ENCODE measurements at places on chromosomes 3 and 15.

- no peak overlapping the region for H3K4me3 ChIP-seq
- no peak overlapping the region for H3K27ac ChIP-seq
- H3K36me3 ChIP-seq = no peaks in the 10 kb centered on the region
- no peak for DNase-seq
These were observed 70.4 kb downstream of the THBS1 start for GRCh38 chr15:39651295-39651694.

GRCh38 chr3:127774647-127775046, 47.7 kb downstream of the MGLL start:
- peaks cover 3% of the 10 kb centered on the region for H3K36me3 ChIP-seq
- DNase-seq = no peak
- H3K27me3 ChIP-seq = no peaks in the 10 kb centered on the region
- H3K4me3 ChIP-seq = no peak overlapping the region
- H3K4me1 ChIP-seq = peaks cover 8% of the 10 kb centered on the region

DNA sequence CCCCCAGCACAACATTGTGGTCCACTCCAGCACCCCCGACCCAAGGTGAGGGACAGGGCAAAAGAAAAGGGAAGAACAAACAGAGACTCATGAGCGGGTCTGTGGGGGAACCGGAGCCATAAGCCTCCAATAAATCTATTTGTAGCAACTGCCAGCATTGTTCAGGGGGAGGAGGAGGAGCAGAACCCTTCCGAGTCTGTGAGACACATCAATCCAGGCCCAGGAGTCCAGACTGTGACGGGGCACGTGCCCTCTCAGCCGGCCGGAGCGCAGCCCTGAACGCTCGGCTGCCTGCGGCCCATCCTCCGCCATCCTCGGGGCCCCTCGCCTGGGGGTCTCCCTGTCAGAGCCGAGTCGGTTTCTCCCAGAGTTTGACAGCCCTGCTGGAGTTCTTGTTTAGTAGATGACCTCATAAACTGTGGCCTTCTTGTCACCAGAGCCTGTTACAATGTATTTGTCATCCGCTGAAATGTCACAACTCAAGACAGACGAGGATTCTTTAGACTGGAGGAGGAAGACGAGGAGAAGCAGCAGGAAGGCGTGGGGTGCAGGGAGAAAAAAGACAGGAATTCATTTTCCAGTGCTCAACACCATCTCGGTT, 47.9 kb downstream of the TLE3 start:
- DNase-seq = no peak
- H3K27ac ChIP-seq = no peak overlapping the region
- no peaks in the 10 kb centered on the region for H3K4me1 ChIP-seq
- H3K4me3 ChIP-seq = no peak overlapping the region

- no peaks in the 10 kb centered on the region for H3K27me3 ChIP-seq
- peak overlapping the region; percentile 92 for H3K27ac ChIP-seq
- H3K4me1 ChIP-seq = peaks cover 90% of the 10 kb centered on the region
- no peak for DNase-seq
- H3K36me3 ChIP-seq = peaks cover 22% of the 10 kb centered on the region
- no peak overlapping the region for H3K4me3 ChIP-seq
These were observed 135.7 kb downstream of the FOXP1 start for GRCh38 chr3:71447803-71448202.

DNA sequence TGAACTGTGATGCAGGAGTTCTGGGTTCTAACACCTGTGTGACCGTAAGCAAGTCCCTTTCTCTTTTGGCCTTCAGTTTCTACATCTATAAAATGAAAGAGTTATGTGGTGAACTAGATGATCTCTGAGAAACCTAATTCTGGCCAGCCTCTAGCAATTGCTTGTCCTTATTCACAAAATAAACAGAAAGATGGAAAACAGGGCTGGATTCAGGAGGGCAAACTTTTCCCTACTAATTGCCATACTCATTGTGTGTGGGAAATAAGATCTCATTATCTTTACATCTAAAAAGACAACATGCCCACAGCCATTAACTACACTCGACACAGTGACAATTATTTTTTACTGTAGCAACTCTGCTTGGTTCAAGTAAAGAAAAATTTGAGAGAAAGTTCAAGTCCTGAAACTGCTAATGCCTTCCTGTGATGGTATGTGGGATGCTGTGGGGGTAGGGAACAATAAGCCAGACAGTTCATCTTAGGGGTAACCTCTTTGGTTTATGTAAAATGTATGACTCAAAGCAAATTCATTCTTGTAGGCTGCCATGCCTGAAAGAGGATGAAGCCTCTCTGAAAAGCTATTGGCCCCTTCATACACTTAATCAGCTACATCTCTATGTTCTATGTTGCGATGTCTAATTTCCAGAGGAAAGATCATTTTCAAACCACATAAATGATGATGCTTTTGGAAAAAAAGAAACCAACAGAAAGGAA, 177.6 kb upstream of the BCL6 start:
- H3K36me3 ChIP-seq = peaks cover 19% of the 10 kb centered on the region
- no peak for DNase-seq
- H3K27ac ChIP-seq = peak overlapping the region; percentile 57
- no peak overlapping the region for H3K4me3 ChIP-seq
- H3K4me1 ChIP-seq = peaks cover 79% of the 10 kb centered on the region

GRCh38 chr15:40495516-40495915, 24.7 kb downstream of the CHST14 start:
- no peaks in the 10 kb centered on the region for H3K27me3 ChIP-seq
- DNase-seq = no peak
- H3K27ac ChIP-seq = no peak overlapping the region
- H3K4me3 ChIP-seq = no peak overlapping the region

DNA sequence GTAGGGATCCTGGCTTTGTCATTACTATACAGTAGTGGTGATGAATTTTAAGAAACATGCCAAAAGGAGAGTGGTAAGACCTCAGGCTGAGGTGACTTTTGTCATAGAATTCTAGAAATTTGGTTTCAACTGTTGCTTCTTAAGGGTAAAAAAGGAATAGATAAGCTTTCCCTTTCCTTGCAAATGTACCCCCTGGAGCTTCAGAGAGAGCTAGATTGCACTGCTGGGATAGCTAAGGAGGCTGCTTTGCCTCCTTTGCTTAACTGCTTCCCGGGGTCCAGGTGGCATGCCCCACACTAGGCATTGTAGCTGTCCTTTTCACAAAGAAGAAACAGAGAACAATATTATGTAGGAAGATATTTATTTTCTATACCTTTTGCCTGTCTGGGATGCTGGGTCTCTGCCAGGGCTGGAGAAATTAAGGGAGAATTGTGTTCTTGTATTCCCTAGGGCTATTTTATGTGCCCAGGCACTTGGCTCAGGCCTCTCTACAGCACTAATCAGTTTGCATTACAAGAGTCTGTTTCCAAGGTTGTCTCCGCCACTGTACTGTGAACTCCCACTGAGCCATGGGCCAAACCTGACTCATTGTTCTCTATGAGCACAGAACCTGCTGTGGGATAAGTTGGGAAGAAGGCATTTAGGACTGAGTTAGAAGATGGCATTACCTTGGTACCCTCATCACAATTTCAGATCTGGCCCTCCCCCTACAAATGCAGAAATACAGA, 460.0 kb downstream of the PDCD6IP start:
- DNase-seq = no peak
- peaks cover 8% of the 10 kb centered on the region for H3K27me3 ChIP-seq
- no peak overlapping the region for H3K4me3 ChIP-seq
- no peak overlapping the region for H3K27ac ChIP-seq
- H3K36me3 ChIP-seq = no peaks in the 10 kb centered on the region

- no peaks in the 10 kb centered on the region for H3K4me1 ChIP-seq
- H3K27me3 ChIP-seq = peaks cover 7% of the 10 kb centered on the region
- no peaks in the 10 kb centered on the region for H3K36me3 ChIP-seq
- no peak for DNase-seq
- no peak overlapping the region for H3K4me3 ChIP-seq
These were observed 200.7 kb downstream of the TJP1 start for GRCh38 chr15:29621616-29622015.

DNA sequence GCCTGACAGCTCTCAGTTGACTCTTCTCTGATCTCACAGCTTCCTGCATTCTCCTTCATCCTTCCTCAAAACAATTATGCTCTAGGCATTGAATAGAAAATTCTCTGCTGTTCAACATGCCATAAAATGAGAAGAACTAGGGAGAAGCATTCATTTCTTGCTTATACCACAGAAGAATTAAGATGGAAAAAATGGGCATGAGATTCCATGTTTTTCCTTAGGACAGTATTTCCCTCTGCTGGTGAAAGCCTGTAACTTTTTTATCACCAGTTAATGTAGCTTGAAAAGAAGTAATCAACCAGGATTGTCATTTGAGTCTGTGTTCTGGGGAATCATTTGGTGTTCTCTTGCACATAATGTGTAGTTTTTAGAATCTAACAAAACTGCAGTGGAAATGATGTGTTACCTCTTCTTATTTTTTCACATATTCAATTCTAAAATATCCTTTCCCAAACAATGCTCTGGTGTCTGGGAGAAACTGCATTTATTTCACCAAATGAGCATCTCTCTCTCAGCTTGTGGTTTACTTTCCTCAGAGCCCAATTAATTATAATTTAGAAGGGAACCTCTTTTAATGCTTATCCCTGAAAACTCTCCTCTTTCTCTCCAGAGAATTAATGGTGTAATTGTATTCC, 92.8 kb upstream of the DCBLD2 start:
- H3K4me1 ChIP-seq = no peaks in the 10 kb centered on the region
- no peak for DNase-seq
- H3K27me3 ChIP-seq = no peaks in the 10 kb centered on the region
- no peaks in the 10 kb centered on the region for H3K36me3 ChIP-seq
- H3K27ac ChIP-seq = no peak overlapping the region
- no peak overlapping the region for H3K4me3 ChIP-seq

DNA sequence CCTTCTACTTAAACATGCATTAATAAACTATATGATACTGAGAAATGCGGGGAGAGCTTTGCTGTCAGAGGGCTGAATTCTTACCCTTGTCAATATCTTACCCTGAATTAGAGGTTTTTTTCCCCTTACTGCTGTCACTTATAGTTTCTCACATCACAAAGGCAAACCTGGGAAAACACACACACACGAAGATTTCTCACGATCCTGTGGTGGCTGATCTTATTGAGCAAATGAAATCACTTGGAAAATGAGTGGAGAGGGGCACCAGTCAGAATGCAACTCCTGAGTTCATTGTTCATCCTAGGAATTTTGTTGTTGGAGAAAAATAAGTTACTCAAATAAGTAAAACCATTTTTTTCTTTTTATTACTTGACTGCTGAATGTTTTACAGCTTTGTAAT, 673.6 kb downstream of the EDEM1 start:
- DNase-seq = no peak
- H3K27ac ChIP-seq = no peak overlapping the region
- no peaks in the 10 kb centered on the region for H3K4me1 ChIP-seq
- H3K27me3 ChIP-seq = no peaks in the 10 kb centered on the region

DNA sequence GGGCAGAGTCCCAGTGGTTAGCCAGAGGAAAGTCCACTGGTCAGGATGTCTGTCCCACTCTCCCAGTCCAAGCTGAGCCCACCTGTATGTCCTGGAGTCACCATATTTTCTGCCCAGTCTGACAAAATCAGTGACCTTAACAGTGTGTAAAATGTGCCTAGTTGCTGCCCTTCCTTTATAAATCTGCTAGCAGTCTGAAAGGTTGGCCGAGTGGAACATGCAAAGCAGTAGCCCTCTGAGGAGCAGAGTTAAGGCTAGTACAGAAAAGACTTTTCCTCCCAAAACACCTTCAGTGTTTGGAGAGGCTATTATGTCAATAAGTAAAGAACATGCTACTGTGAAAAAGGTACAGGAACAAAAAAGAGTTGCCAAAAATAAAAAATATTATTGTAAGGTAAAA, 15.3 kb downstream of the TTC21A start:
- no peak overlapping the region for H3K4me3 ChIP-seq
- H3K4me1 ChIP-seq = peaks cover 11% of the 10 kb centered on the region
- no peaks in the 10 kb centered on the region for H3K36me3 ChIP-seq
- H3K27me3 ChIP-seq = no peaks in the 10 kb centered on the region
- no peak for DNase-seq

DNA sequence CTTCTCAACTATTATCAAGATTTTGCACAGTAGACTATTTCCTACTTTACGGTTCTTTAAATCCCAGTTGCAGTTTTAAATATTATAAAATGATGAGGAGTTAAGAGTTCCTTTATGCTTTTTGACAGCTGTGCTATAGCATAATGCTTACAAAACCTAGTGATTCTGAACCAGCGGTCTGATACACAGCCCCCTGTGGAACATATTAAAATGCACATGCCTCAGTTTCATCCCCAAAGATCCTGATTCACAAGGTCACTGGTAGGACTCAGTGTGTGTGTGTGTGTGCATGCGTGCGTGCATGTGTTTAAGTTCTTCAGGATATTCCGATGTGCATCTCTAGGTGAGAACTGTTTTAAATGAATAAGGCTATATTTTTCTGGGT, 330.1 kb upstream of the TPM1 start:
- DNase-seq = no peak
- peak overlapping the region; percentile 89 for H3K27ac ChIP-seq

GRCh38 chr3:132469326-132469725, 52.0 kb downstream of the DNAJC13 start:
- no peak for DNase-seq
- H3K4me3 ChIP-seq = no peak overlapping the region
- no peaks in the 10 kb centered on the region for H3K27me3 ChIP-seq
- no peaks in the 10 kb centered on the region for H3K4me1 ChIP-seq
- peaks cover 15% of the 10 kb centered on the region for H3K36me3 ChIP-seq
